Lower leg skin (tissue), 4 donors: ENCODE measurements at places on chromosomes 3 and 15.
A peak's percentile ranks its signal among the peaks of the same experiment; 100 is the strongest.

- DNase-seq = no peak
These were observed 11.5 kb upstream of the TFG start for GRCh38 chr3:100697723-100698285.

- DNase-seq = no peak
These were observed 946.8 kb downstream of the TUSC7 start for GRCh38 chr3:117656391-117656790.

GRCh38 chr3:16917980-16918682 is 33.4 kb downstream of the PLCL2 start:
- DNase-seq = no peak

DNA sequence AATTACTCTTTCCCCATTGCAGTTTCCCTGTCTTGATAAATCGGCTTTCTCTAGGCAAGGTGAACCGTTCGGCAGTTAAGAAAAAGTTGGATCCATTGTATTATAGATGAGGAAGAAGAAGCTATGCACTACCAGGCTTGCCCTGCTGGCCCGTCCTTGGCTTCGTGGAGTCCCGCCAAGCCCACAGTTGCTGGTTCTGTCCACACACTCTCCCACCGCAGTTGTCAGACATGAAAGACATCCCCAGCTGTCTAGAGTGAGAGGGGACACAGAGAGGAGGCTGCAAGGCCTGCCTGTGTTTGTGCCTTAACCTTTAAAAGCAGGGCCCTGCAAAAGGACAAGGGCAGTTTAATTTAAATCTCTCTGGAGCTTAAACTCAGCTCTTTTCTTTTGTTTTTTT is 47.2 kb upstream of the PLCL2 start:
- DNase-seq = no peak

DNA sequence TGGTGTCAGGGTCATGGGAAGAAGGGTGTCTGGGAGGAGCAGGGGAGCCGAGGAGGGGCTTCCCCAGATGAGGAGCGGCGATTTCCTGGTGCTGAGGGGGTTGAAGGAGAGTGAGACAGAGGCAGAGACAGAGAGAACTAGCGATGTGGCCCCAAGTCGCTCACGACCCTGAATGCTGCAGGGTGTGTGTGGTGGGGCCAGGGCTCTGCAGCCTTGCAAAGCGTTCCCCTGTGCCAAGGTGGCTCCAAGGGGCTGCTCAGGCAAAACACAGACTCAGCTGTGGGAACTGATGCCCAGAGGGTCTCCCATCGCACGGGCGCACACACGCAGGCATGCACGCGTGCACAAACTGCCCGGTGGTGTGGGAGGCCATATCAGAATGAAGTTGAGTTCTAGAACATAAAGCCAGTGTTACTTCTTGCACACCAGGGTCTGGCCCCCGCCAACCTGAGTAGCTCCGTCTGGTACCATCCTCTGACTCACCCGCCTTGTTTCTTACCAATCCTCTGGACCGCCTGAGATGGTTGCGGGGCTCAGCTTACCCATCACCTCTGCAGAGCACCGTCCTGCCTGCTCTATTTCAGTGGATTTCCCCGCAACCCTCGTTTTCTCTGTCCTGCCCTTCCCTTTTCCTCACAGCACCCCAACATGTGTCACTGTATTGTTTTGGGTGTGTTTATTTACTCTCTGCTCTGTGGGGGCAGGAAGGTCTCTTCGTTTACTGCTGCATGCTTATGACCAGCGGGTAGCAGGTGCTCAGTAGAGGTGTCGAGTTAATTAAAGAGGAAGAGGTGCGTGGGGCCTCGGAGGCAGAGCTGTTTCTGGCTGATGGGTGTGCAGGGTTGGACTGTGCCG is 4.5 kb downstream of the MELTF start:
- peak; percentile 75 for DNase-seq

DNA sequence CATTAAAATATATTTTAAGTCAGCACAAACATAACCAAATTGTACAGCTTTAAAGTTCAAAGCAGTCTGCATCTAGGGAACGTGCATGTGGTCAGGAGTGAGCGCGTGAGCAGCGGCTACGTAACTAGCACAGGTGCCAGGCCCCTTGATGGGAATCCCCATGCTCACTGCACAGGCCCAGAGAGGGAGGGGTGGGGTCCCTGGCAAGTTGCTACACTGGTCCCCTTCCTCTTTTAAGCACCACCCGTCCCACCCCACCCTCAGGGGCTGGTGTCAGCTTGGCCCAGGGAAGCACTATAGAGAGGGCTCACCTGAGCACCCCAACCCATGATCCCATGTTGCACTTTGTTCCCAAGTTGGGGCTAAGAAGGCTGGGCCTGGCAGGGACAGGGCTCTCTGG is 835 bp upstream of the GMPPB start:
- no peak for DNase-seq

DNA sequence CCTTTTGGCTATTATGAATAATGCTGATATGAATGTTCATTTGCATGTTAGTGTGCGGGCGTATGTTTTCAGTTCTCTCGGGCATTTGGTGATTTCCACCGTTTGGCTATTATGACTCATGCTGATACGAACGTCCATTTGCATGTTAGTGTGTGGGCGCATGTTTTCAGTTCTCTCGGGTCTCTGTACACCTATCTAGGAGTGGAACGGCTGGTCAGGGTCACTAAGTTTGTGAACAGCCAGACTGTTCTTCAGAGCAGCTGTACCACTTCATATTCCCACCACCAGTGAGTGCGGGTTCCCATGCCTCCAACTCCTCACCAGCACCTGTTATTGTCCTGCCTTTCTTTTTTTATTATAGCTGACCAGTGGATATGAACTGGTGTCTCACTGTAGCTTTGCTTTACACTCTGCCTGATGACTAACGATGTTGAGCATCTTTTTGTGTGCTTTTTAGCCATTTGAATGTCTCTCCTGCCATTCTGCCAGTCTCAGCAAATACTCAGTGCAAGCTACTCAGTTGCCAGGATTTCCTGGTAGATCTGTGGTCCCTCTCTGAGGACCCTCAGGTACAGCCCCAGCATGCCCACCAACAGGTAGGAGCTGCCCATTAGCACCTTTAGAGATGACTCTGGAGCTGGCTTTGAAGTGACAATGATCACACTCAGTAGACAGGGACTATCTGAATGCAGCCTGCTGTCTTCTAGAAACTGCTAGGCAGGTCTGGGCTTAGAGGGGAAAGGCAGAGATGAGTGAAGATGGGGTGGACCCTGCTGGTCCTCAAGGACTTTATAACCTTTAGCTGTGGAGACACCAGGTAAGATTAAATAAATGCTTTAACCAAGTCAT is 141.1 kb downstream of the XXYLT1 start:
- no peak for DNase-seq

DNA sequence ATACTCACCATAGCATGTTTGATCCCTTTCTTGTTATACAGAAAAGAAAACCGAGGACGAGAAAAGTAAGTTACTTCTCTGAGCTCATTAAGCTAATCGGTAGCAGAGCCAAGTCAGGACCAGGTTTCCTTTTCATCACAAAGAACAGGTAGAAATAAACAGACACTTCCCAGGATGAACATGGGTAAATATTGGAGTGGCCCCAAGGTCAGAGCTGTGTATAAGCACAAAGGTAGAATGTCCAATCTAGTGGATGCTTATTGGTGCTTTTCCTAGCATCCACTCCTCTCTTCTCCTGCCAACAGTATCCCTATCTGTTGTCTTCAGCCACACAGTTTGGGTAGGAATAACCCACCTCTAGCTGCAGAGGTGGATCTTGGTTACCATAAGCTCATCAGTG is 52.8 kb upstream of the THUMPD3 start:
- no peak for DNase-seq

DNA sequence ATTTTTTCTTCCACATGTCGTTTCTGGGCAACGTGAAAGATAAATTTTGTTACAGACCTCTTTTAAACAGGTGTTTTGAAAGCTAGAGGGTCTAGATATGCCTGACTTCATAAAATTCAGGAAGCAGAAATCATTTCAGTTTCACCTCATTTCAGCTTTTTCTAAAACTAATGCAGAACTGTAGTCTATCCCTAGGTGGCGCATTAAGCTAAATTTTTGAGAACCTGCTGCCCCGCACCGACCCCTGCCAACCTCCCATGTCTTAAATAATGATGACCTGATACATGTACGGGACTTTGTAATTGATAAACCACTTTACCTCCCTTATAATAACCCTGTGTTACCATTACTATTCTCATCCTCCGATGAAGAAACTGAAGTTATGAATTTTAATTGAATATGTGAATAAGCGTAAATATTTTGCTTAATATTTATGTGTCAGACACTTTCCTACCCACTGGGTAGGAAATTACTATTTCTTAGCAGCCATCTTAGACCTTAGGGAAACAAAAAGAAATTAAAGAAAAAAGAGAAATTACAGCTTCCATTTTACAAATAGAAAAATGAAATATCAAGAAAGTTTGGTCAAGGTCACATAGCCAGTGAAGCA is 78.7 kb upstream of the GCNT3 start:
- no peak for DNase-seq

DNA sequence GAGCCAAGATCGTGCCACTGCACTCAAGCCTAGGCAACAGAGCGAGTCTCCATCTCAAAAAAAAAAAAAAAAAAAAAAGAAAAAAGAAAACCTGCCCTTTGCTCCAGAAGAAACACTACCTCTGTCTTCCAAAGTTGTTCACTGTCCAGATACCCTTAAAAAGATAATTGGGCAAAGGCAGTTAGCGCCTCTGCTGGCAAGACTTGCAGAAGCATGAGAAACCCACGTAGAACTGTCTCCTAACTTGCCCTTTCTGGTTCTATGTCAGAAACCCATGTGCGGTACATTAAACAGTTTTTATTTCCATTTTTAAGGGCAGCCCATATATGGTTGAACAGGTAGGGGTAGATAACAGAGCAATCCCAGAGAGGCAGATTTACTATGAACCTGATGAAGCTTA is 1026.4 kb downstream of the ROBO2 start:
- DNase-seq = no peak

DNA sequence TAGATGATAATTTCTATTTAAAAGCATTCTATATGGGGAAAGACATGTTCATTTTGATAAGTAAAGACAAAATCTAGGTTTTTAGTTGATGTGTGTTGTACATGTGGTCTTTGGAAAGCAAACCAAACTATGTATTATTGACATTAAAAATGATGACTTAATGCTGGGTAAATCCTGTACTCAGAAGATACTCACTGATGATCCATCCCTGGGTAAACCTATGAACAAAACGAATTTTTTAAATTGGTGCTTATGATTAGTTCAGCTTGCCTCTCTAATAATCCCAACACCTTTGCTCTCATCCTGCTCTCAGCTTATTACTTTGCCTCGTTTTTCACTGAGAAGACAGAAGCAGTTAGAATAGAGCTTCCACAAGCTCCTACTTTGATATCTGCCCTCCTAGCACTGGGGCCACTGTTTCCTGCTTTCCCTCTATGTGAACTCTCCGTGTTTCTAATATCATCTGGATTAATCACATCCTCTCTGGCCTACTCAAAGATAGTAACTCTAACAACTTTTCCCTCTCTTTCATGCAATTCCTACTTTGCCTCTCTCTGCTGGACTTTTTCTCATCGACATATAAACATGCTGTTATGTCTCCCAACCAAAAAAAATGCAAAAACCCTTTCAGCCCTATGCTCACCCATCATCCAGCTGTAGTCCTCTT is 29.3 kb downstream of the RARRES1 start:
- DNase-seq = no peak
